ENCODE measurements at places on chromosomes 1 and 21.

DNA sequence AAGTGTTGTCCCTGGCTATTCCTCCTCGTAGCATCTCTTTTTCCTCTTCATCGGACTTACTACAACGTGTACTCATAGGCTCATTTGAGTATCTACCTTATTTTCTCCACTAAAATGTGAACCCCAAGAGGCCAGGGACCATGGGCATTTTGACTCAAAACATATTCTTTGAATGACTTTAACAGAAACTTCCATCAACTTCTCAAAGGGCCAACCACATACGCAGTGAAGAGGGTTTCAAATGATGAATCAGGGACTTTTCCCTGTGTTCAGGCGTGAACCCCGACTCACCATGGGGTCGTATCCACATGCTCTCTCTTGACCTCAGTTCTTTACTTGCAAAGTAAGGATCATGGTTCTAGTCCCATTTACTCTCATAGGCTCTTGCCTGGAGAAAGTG, 20.2 kb upstream of the GPR137B start:
- DNase-seq: no peak

GRCh38 chr1:214801191-214801590, 198.2 kb downstream of the CENPF start:
- no peak for DNase-seq

- no peak for DNase-seq
Measured at GRCh38 chr21:43890042-43890441, 25.0 kb downstream of the AGPAT3 start.

GRCh38 chr1:199551967-199552565, 475.4 kb upstream of the NR5A2 start:
- DNase-seq: no peak

- DNase-seq: no peak
Measured at GRCh38 chr1:203282720-203283542, 22.4 kb upstream of the BTG2 start.

GRCh38 chr1:110898734-110899457, 25.9 kb downstream of the CD53 start:
- no peak for DNase-seq

DNA sequence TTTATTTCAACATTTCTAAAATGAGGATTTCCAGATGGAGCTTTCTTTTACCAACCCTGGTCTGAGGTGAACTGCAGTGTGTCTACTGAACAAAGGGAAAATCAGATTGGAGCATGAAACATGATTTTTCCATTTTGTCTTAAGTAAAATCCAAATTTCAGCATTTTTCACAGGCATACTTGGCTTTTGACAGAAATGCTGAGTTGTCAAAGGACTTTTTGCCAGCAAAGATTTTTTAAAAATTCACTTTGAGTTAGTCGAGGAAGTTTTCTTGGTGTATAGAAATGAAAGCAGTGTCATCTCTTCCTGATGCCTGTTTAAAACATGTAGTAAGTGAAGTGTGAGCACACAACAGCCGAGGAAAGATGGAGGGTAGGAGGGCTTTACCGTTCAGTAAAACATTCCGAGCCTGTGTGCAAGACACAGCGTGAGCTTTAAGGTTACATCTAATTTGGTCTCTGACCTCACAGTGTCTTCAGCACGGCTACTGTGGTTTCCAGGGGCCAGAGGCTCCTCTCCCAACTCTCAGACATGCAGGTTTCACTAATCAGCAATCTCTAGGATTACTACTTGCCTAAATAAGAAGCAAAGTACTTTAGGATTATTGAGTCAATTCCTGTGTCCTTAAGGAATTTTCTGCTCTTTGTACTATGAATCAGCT, 45.9 kb downstream of the SAMD13 start:
- DNase-seq: no peak

DNA sequence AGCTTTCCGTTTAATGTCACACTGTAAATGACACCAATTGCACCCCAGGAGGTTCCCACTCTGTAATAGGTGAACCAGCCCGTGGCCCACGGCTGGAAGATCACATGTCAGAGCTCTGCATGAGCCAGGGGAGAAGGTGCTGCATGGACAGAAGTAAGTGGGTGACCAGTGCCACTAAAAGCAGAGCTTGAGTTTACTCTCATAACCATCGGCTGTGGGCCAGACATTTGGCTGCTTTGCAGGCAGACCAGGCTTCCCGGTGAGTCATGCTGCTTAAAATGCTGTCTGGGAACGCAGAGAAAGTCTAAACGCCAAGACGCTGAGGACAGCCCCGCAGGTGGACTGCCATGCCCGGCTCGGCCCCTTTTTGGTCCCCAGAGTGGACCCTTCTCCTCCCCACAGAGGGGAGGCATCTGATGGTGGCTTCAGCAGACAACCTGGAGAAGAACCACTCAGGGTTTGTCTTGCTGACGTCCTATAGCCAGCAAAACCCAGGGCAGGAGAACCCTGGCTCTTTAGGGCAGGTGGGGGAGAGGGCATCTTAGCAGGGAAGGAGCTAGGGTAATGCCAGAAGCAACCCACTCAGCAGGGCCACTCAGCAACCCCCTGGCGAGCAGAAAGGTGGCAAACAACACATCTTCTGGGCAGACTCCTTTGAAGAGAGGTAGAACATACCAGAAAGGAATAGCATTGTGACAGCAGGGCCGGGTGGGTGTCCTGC, 7.3 kb downstream of the KIAA2013 start:
- DNase-seq: no peak

- no peak for DNase-seq
Measured at GRCh38 chr1:209600541-209600940, 17.0 kb downstream of the CAMK1G start.

GRCh38 chr21:45442276-45442675, 37.3 kb downstream of the COL18A1 start:
- no peak for DNase-seq

DNA sequence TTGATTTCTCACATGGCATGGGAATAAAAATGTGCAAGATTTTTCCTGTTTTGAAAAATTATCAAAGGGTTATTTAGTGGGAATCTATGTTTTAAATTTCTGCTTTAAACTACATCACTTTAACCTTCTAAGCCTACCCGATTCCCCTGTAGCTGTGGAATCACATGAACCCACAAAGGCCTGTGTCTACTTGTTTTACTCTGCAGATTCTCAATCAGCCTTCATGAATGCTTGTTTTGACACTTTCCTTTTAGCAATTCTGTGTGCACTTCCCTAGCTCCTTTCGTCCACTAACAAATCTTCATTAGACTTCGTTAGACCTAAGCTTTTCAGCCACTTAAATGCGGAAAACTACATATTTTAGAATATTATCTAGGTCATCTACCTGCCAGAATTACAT, 56.0 kb upstream of the C1orf21 start:
- no peak for DNase-seq

DNA sequence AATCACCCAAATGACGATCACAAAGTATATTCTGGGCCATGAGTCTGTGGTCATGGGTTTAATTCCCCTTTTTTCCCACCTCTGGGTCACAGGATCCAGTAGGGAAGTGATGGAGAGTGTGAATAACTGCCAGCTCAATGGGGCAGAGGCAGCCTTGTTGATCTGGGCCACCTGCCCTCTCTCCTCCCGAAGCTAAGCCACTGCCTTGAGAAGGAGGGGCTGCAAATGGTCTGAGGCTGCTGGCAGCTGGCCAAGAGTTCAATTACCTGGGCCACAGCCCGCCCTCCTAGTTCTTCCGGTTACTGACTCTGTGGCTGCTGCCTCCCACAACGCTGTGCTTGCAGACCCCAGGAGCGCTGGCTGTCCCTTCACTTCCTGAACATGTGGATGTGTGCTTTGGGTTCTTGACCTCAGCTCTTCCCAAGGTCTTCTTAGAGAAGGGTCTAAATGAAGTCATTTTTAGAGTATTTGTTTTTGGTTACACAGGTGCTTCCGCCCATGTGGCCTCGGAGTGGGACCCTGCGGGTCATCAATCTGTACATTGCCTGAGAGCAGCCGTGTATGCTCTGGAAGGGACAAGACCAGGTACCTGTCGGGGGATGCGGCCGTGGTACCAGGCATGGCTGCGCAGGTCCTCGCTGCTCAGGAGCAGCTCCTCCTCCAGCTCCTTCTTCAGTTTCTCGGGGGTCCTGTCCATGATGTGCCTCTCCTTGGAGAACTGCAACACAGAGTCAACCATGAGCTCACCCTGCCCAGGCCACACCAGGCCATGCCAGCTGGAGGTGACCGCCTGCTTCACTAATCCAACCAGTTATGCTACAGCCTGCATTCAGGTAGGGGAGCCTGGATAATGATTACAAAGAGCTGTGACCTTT, 89.7 kb downstream of the BCAR3 start:
- DNase-seq: no peak

GRCh38 chr21:38664315-38664714, 141.4 kb upstream of the ETS2 start:
- no peak for DNase-seq

DNA sequence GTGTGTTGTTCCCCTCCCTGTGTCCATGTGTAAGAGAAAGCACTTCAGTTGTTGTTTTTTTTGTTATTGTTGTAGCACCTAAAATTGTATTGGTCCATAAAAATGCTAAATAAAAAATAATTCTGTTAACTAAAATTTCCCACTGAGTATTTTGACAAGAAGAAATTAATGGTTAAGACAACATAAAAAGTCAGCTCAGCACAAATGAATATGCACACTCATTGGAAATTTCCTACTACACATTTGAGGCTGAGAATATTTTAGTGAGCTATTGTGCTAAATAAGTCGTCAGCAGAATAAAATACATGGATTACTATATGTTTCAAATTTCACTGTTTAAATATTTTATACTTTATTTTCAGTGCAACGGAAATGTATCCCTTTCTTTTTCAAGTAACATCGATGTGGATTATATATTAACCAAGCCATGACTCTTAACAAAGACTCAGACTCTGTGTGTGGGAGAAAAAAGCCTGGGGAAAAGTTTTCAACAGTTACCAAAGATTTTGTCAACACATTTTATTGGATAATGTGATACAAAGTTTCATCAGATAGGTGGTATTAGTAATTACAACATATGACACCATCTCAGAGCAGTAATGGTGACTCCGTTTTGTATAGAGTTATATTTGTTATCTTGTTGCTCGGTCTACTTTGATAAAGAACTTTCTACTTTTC, 63.4 kb downstream of the LYPLAL1 start:
- no peak for DNase-seq

- no peak for DNase-seq
Measured at GRCh38 chr1:200991097-200991614, 32.4 kb downstream of the KIF21B start.

GRCh38 chr1:156590326-156591180, 1.0 kb upstream of the NAXE start:
- no peak for DNase-seq

- peak; percentile 22 for DNase-seq
Measured at GRCh38 chr1:26723013-26723991, 27.5 kb downstream of the ARID1A start.

- DNase-seq: no peak
Measured at GRCh38 chr1:25017436-25018109, 87.5 kb upstream of the RUNX3 start.

DNA sequence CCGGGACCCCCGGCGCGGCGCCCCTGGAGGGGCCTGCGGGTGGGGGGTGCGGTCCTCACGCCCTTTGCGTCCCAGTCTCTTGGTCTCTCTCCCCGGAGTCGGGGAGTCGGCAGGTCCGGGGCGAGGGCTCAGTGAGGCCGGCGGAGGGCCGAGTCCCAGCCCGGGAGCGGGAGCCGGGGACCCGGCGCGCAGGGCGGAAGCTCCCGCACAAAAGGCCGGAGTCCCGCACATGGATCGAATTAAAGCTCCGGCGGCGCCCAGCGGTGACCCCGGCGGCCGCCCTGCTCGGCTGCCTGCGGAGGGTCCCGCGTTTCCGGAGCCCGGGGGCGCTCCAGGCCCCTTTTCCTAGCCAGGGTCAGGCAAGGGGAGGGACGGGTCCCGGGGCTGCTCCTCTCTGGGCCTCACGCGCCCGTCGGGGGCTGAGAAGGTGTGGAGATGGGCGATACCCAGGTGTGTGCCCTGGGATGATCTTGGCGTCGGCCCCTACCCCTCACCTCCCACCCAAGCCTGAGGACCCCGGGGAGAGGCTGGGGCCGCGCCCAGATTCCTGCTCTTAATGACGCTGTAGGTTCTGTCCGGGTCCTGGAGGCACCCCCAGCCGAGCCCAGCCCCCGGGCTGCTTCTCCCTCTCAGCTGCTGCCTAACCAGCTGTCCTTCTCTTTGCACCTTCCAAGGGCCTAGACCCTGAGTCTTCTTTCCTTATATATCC, 512 bp downstream of the FBLIM1 start:
- DNase-seq: no peak

GRCh38 chr21:24395320-24395923, 1211.9 kb downstream of the MRPL39 start:
- no peak for DNase-seq

DNA sequence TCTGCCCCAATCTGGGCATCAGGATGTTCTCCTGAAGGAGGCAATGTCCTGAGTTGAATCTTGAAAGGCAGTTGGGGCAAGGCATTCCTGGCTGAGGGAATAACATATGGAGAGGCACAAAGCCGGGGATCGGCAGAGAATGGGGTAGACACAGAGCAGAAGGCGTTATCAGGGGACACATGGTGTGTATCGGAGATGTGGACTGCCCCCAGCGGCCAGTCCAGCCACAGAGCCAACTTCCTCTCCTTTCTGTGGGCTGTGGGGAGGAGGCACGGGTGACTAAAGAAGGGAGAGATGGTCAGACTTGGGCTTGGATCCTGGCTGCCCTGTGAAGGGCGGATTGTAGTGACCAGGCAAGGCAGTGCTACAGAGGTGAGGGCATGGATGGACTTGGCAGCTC, 32.1 kb downstream of the FOXD2 start:
- no peak for DNase-seq

DNA sequence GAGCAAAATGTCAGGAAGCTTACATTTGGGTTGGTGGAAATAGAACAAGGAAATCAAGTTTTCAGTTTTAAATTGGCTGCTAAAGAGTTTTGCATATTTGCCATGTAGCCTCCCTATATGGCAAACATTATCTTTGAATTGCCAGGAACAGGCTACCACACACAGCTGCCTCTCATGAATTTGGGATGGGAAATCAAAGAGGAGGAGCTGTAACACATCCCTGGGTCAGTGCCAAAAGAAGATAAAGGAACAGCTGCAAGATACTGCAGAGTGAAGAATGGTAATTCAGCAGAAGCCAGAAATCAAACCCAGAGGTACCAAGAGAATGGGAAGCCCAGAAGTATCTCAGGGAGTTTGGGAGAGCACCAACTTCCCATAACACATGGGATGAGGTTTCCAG, 18.6 kb upstream of the RASAL2 start:
- DNase-seq: no peak

GRCh38 chr1:30374400-30375070, 348.9 kb downstream of the MATN1 start:
- DNase-seq: no peak
